Endothelial cell (in vitro differentiated cells): ENCODE measurements at places on chromosomes 12 and 14. TPM values are rescaled to one million over a fixed set of nuclear protein-coding genes. Genes with fewer than 3 reads are reported as not detected.

Gene EID3
- 2.2 TPM for total RNA-seq

Gene NRXN3
- 2.3 TPM for total RNA-seq

Gene SLC24A4
- total RNA-seq: 1.1 TPM

Gene RND1
- total RNA-seq: 1.0 TPM

Gene ALKBH2
- total RNA-seq: 10.4 TPM

Gene PLEKHG7
- not detected for total RNA-seq

Gene P2RX2
- not detected for total RNA-seq

Gene DHRS4L2
- 19.2 TPM for total RNA-seq

Gene FZD10
- total RNA-seq: not detected

Gene SLC7A7
- total RNA-seq: 15.0 TPM

Gene SARNP
- total RNA-seq: 76.6 TPM

Gene SLC8A3
- total RNA-seq: 0.13 TPM

GRCh38 chr12:122979908-122980182, 636 bp upstream of the ARL6IP4 start:
- peaks cover 5% of the 10 kb centered on the region for H3K36me3 ChIP-seq
- peaks cover 10% of the 10 kb centered on the region for H3K27me3 ChIP-seq
- DNase-seq: no peak
- peak overlapping the region; percentile 75 for H3K27ac ChIP-seq

- no peak overlapping the region for H3K4me3 ChIP-seq
- no peaks in the 10 kb centered on the region for H3K4me1 ChIP-seq
- H3K27ac ChIP-seq: no peak overlapping the region
- no peaks in the 10 kb centered on the region for H3K36me3 ChIP-seq
- no peaks in the 10 kb centered on the region for H3K27me3 ChIP-seq
Observed at GRCh38 chr14:84492685-84493084, 1037.3 kb upstream of the FLRT2 start.

GRCh38 chr14:91315844-91316267, 71.4 kb upstream of the GPR68 start:
- H3K27me3 ChIP-seq: peaks cover 10% of the 10 kb centered on the region
- H3K4me3 ChIP-seq: peak overlapping the region; percentile 89
- peaks cover 5% of the 10 kb centered on the region for H3K4me1 ChIP-seq
- no peak for DNase-seq
- peak overlapping the region; percentile 80 for H3K27ac ChIP-seq

DNA sequence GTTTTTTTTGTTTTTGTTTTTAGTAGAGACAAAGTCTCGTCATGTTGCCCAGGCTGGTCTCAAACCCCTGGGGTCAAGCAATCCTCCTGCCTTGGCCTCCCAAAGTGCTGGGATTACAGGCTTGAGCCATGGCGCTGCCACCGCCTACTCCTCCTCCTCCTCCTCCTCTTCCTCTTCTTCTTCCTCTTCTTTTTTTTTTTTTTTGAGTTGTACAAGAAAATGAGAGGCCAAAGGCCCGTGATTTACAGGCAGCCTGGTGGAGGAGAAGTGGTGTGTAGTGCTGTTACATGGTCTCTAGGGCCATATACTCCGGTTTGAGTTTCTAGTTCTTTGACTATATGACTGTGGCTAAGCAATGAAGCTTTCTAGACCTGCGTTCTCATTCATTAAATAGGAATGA, 29.6 kb upstream of the SPPL3 start:
- H3K36me3 ChIP-seq: no peaks in the 10 kb centered on the region
- no peak overlapping the region for H3K4me3 ChIP-seq
- no peak overlapping the region for H3K27ac ChIP-seq
- peaks cover 5% of the 10 kb centered on the region for H3K27me3 ChIP-seq
- H3K4me1 ChIP-seq: peaks cover 7% of the 10 kb centered on the region
- DNase-seq: no peak

- peak; percentile 22 for DNase-seq
- no peak within 1 kb of the TSS for H3K27ac ChIP-seq
- no peak within 1 kb of the TSS for H3K4me3 ChIP-seq
- peaks cover 36% of the 10 kb centered on the region for H3K4me1 ChIP-seq
- peaks cover 12% of the 10 kb centered on the region for H3K27me3 ChIP-seq
Observed at GRCh38 chr14:23435543-23436326, at the start of gene MYH7. MYH7 (minus strand) TSS chr14:23435660; CDS start chr14:23433732, 1,928 bp downstream.

DNA sequence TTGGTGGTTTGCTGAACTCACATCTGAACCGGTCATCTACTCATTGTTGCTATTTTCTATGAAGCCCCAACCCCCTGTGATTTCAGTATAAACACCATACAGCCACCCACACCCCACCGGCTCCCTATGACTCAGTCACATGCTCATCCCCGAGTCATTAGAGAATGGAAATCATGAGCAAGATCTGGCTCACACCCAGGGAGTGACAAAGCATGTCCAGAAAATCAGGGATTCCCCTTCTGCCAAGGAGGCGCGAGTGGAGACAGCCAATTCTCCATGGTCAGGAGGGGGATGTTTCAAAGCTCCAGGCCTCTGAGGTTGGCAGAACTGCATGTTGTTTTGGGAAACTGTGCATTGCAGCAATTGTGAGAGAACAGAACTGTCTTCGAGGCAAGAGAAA, 657.5 kb upstream of the TBX3 start:
- no peaks in the 10 kb centered on the region for H3K36me3 ChIP-seq
- no peaks in the 10 kb centered on the region for H3K4me1 ChIP-seq
- no peak overlapping the region for H3K4me3 ChIP-seq
- no peak overlapping the region for H3K27ac ChIP-seq

DNA sequence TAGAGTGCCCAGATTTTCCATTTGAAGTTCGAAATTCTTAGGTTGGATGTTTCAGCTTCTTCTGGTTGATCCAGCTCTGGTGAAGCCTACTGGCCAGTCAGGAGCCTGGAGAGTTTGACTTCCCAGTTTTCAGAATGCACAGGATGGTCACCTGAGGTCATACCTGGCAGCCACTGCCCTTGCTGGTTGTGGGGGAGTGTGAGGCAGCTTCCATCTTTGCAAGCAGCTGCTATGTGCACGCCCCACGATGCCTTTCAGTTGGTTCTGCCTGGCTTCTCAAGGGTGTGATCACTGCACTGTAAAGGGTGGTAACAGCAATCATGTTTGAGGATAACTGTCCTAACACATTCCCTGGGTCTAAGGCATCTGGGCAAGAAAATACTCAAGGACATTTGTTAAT, 15.4 kb downstream of the CCDC92 start:
- H3K27ac ChIP-seq: no peak overlapping the region
- no peak for DNase-seq
- H3K4me1 ChIP-seq: peaks cover 2% of the 10 kb centered on the region
- no peaks in the 10 kb centered on the region for H3K27me3 ChIP-seq
- no peak overlapping the region for H3K4me3 ChIP-seq

DNA sequence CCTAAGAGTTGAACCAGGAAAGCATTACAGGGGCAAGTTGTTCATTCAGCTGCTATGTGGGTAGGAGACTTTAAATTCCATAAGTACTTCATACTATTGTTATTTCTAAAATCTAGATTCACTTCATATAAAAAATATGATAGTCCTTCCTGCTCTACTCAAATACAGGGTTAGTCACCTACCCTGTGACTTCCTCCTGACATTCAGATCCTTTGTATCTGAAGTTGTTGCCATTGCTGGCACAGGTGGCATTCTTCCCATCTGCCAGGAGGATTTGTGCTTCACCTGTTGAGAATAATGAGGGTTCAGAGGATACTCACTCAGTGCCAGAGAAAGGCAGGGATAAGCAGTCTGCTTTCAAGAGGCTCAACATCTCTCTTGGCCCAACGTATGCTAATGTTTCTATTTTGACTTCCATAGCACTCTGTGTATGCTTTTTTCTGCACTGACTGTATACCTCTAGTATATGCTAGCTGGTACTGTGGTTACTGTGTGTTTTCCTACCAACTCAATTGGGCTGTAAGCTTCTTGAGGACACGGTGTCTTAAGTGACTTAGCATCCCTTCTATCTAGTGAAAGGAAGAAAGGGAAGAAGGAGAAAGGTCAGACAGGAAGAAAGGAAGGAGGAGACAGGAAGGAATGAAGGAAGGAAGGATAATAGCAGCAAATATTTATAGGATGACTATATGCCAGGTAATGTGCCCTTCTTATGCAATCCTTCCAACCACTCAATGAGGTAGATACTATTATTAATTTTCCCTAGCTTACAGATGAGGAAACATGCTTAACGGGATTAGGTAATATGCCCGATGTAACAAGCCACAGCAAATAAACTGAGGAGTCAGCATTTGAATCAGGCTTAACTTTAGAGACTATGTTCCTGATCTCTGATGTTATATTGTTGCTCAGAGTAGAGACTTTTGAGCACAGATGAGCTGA, 38.5 kb upstream of the FGF6 start:
- H3K36me3 ChIP-seq: peaks cover 3% of the 10 kb centered on the region
- DNase-seq: no peak
- H3K27ac ChIP-seq: no peak overlapping the region
- no peak overlapping the region for H3K4me3 ChIP-seq
- H3K27me3 ChIP-seq: no peaks in the 10 kb centered on the region

DNA sequence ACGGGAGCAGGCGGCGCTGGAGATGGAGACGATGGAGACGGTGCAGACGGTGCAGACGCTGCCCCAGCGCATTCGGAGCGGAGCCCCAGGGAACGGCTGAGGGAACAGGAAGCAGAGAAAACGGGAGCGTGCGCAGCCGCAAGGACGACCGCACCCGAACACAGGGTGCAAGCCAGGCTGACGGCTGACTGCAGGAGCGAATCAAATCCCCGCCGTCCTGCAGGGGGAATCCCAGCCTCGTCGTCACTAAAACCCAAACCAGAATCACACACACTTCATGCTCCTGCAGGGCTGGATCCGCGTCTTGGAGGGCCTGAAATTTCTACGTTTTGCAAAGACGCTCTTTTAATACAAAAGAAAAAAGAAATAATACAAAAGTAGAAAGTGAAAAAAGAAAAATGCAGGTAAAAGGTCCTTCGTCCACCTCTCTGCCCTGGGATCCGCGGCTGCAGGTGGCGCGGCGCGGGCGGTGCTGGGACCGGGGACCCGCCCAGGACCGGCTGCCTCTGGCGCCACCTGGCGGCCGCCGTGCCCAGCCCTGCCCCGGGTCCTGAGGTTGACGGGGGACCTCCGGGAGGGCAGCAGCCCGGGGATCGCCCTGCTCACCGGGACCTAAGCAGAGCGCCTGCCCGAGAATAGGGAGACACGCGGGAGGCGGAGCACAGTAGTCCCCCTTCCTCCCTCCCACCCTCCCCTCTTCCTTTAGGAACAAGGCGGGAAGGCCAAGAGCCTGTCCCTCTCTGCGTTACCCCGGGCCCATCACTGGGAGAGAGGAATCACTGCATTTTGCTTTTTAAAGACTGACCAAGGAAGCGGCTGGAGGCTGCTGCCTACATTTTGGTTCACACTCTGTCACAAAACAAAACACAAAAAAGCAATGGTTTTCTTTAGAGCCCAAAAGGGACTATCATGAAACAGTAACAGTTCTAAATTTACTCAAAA, 20.1 kb downstream of the STX2 start:
- peak; percentile 88 for DNase-seq
- H3K36me3 ChIP-seq: peaks cover 6% of the 10 kb centered on the region
- H3K27ac ChIP-seq: no peak overlapping the region
- peak overlapping the region; percentile 25 for H3K4me3 ChIP-seq
- H3K27me3 ChIP-seq: peaks cover 5% of the 10 kb centered on the region

DNA sequence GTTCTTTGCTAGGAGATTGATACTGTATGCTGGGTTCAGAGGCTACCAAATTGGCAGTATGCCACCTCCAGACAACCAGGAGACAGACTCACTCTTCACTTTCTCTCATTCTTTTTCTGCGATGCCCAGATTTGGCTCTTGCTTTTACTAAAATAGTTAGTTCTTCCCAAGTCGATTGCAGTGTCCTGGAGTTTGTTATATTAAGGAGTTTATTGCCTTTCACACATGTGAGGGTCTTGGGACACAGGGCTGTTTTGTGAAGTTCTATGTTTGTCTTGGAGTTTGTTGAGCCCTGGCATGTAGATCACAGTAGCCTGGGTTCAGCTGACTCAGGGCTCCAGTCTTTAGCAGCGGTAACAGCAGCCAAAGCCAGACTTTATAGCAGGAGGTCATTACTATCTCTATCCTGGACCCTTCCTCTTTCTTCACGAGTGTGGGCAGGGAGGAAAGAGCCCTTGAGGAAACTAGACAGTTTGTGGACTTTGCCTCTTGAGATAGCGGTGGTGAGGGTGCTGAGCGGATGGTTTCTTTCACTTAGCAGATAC, 1.6 kb downstream of the MLEC start:
- peaks cover 55% of the 10 kb centered on the region for H3K4me1 ChIP-seq
- H3K27me3 ChIP-seq: peaks cover 6% of the 10 kb centered on the region
- peak overlapping the region; percentile 96 for H3K4me3 ChIP-seq

DNA sequence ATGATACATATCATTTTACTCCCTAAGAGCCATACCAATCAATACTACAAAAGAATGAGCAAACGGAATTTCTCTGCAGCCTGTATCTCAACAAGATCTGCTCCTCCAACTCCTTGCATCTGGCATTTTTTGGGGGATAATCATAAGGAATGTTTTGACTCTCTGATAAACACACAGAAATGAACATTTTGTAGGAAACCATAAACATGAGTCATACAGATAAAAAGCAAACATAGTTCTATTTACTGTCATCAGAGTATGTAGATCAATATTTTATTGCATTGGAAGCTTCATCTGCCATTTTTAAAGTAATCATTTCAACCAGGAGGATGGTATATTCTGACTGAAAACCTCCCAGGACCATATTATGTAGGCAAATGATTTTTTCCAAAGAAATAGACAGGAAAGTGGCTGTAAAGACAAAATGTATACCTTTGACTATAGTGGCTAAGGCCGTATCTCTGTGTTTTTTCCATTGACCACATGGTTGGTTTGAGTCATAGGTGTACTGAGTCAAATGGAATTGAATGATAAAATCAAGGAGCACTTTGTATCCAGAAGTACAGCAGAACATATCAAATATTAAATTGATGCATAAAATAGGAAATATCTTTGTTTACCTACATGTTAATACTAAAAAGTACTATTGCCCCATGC, 32.4 kb upstream of the CD69 start:
- no peak overlapping the region for H3K4me3 ChIP-seq
- DNase-seq: no peak
- H3K4me1 ChIP-seq: peaks cover 3% of the 10 kb centered on the region
- H3K27ac ChIP-seq: no peak overlapping the region

GRCh38 chr12:32249777-32250176, 143.1 kb downstream of the BICD1 start:
- peaks cover 10% of the 10 kb centered on the region for H3K4me1 ChIP-seq
- no peaks in the 10 kb centered on the region for H3K27me3 ChIP-seq
- no peak for DNase-seq
- H3K36me3 ChIP-seq: peaks cover 33% of the 10 kb centered on the region
